ENCODE measurements at places on chromosomes 2 and 18. TPM values are rescaled to one million over a fixed set of nuclear protein-coding genes. Genes with fewer than 3 reads are reported as not detected.

Gene FAM110C
- 3.4 TPM for polyA plus RNA-seq

Gene REG3G
- polyA plus RNA-seq, result not detected

Gene PIEZO2
- 6.0 TPM for polyA plus RNA-seq

- no peak for DNase-seq
These were observed 52.6 kb downstream of the ITGB1BP1 start for GRCh38 chr2:9370746-9371145.

DNA sequence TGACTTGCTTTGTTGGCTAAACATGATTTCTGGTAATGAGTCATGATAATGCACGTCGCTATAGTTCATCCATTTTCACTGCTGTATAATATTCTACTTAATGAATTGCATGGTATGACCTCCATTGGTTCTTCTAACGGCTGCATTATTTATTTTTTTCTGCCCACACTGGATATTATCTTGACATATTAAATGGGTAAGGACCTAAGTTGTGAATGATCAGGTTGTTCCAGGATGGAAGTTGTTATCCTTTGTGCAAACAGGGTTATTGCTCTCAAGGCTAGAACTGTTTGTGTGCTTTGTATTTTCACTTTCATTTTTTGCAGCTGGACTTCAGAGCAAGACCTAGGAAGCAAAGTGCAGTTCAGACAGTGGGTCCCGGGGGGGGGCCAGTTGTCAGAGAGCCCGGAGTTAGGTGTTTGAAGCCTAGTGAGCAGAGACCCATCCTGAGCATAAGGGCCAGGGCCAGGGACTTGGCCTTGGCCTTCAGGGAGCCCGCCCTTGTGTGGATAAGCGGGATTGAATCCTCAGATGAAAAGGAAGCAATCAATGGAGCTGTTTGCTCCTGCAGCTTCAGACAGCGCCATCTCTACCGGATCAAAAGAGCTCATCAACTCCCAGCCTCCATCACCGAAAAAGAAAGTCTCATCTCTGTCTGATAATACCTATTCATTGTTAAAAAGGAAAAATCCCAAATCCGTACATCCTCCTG is 48.2 kb downstream of the AGAP1 start:
- DNase-seq, result no peak

DNA sequence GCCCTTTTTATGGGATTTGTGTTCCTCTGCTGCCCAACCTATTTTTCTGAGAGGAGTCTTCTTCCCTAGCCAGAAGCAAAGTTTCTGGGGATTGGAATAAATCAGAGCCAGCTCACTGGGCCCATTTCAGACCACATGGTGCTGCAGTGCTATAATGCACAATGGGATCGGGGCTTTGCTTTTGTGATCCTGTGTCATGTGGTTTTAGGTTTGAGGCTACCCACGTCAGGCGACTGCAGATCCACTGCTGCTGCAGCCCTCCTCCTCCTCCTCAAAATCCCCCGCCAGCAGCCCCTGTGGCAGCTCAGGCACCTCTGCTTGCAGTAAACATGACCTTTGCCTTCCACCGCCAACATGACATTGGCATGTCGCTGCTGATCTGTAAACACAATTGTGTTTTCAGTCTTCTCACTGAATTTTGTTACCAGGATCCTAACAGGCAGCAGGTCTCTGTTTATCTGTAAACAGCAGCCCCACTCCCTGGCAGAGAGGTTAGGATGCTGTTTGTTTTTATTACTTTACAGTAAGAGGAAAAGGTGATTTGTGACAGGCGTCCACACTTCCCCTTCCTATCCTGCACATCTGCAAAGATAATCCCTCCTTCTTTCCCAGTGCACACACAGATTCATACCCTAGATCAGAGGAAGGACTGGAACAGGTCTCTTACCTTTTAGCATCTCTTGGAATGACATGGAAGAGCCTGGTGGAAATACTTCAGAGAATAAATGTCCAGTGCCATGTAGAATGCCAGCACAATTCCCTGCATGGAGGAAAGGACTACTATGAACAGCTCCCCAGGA is 130.8 kb downstream of the FOXI3 start:
- DNase-seq, result no peak

- no peak for DNase-seq
These were observed 75.6 kb downstream of the TPGS2 start for GRCh38 chr18:36752929-36753865.

GRCh38 chr2:37321029-37321682 is 3.5 kb downstream of the PRKD3 start:
- DNase-seq, result no peak

DNA sequence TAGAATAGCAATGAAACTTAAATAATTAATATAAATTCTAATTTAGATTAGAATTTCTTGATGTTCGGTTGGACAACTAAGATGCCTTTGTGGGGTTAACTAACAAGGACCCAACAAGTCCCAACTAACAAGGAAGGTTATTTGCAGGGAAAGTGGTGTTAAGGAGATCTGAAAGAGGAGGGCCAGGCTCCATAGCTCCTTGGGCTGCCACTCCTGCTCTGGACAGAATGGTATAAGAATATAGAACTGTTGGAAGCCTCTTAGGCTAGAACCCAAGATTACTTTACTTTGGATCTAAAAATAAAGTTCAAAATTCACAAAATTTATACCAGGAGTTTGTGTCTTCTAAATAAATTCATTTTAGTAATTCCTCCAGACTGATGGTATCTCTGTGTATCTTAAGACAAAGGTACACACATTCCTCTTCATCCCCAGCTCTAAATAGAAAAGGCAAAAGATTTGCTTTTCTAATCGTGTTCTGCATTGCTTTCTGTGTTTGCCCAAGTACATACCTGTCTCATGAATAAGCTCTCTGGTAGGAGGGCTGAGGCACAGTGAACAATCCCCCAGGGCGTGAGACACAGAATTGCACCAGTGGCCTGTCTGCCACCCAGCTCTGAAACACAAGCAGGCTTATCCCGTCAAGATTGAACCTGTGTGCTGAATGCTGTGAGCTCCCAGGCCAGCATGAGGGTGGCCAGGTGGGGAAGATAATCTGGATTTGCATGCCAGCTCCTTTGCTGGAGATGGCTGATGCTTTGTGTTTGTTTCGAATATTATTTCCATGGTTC is 176.0 kb downstream of the ACKR3 start:
- no peak for DNase-seq

DNA sequence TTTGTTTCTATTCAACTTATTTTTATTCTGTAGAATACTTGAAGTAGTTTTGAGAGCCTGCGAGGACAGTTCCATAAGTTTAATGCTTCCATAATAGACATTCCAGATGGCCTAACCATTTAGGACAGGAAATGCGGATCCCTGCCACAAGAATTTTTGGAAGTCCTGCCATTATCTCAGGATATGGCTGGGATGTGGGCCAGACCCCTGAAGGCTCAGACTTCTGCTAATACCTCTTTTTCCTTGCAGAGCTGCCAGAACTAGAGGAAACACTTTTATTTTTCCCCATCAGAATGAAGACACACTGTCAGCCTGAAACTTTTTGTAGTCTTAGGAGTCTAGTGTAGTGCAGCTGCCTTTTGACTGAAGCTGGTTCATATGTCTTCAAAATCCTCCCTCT is 806.5 kb downstream of the TDRD15 start:
- no peak for DNase-seq

DNA sequence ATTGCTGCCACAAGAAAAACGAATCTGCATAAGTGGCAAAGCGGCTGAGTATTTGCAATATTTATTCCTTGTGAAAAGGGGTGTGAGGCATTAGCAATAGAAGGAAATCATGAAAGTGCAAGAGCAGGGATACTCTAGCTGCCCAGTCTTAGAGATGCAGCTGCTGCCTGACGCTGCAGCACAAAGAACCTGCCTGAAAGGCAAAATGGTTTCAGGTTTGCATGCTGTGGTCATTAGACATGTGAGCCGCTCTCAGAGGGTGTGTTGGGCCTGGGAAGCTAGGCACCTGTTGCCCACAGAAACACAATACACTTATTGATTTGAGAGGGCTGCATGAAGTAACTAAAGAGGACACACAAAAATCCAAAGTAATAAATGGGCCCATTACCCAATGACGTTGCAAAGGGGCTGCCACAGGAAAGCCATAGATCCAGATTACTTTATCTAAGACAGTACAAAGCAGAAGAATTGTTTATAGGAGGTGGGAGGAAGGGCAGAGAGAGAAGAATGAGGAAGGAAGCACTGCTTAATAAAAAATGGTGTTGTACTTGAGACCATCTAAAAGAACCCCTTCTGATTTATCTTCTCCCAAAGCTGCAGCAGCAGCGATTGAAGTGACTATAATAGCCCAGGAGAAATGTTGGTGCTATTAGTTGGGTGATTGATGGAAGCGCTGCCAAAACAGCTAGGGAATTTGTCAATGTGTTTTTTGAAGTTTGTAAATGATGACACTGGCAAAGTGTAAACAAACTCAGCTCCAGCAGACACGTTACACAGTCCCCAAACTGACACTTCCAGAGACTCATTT is 492.4 kb upstream of the ACVR2A start:
- DNase-seq, result no peak

- DNase-seq, result no peak
These were observed 86.0 kb upstream of the SNTG2 start for GRCh38 chr2:864501-865106.

- no peak for DNase-seq
These were observed 41.8 kb downstream of the UBXN4 start for GRCh38 chr2:135783439-135783838.

- DNase-seq, result no peak
These were observed 41.9 kb upstream of the TMEM17 start for GRCh38 chr2:62547854-62548253.

DNA sequence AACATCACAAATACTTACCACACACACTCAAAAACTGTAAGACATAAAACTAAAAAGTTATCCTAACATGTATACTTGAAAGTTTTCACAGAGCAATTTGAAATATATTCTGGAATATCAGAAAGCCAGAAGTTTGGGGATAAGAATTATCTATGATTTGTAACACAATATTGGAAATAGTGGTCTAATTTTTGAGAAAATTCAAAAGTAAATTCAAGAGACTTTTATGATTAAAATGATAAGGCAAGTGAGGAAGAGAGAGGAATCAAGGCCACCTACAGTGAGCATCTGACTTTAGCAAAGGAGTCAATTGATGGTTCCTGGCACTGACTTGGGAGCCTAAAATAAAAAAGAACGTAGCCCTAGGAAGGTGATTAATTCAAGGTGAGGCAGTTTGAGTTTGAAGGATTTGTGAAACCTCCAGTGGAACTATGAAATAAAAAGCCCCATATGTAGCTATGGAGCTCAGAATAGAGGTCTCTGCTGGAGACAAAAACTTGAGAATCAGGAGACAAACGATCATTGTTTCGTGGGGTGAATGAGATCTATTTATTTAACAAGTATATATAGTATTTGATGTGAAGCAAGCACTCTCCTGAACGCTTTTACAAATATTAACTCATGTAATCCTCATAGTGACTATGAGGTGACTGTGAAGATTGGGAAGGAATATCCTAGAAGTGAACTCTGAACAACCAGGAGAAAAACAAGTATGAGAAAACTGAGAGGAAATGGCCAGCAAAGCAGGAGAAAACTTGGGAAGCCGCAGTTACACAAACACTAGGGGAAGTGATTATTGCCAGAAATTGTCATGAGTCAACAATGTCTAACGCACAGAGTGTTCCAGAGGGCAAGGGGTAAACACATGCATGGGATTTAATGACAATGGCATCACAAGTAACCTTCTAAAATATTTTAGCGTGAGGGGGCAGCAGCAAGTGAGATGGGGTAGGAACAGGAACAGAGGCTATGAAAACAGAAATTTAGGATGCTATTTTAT is 12.8 kb downstream of the TFPI start:
- no peak for DNase-seq

GRCh38 chr2:174756743-174757142 is 7.5 kb downstream of the CHRNA1 start:
- DNase-seq, result no peak

DNA sequence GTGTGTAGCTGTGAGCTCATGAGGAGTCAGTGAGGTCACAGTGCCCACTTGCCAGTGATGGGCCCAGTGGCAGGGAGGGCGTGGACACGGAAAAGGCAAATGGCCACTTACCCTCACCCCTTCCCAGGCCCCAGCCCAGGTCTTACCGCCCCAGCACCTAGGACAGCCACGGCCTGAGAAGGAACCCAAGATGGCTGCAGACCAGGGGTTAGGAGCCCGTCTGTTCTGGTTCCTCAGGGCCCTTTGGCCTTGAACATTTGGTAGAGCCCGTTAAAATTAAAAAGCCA is 74.1 kb downstream of the EMX1 start:
- DNase-seq, result peak; percentile 35

GRCh38 chr18:32317651-32318050 is 127.8 kb downstream of the MEP1B start:
- no peak for DNase-seq

GRCh38 chr2:122096761-122097160 is 341.3 kb downstream of the TSN start:
- DNase-seq, result no peak

DNA sequence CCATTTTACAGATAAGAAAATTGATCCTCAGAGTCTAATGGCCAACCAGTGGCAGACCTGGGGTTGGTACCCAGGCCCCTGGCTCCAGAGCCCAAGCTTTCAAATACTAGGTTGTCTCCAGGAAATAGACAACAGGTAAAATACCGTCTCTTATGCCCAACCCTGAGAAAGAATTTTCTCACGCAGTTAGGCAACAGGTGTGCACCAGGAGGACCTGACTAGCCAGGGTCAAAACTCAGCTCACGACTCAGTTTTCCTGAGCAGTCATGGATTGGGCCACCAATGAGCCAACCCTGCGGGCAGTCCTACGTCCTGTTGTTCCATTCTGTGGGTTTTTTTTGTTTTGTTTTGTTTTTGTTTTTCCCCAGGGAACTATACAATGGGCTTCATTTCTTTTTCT is 13.5 kb downstream of the TRIB2 start:
- DNase-seq, result no peak

DNA sequence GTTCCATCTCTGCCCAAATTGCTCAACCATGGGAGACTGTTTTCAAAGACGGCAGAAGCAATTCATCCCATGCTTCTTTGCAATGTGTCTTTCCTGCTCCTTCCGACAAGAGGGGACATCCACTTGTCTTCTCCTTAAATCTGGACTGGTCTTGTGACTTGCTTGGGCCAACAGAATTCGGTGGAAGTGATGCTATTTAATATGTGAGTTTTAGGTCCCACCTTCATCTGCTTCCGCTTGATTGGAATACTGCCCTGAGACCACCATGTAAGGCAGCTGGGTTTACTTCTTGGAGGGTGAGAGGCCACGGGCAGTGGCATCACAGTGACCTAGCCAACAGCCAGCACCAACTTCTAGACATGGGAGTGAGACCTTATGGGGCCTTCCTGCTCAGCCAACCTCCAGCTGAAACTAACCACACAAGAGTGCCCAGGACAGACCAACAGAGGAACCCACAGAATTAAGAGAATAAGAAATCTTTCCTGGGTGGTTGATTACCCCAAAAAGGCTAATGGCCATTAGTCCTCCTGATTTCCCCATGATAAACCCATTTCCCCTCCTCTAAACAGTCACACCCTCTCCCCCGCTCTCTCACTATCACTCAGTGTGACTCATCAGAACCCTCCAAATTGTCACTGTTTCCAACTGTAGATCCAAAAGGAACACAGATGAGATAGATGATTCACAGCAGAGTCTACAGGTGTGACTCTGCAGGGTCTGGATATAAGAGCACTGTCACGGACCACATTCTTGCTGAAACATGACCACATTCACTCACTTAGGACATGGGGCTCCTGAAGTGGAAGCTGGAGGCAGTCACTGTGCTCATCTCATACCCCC is 16.2 kb upstream of the RHOB start:
- DNase-seq, result no peak

Measured in H1 (cell line).